ENCODE measurements at places on chromosomes 3 and 15. TPM values are rescaled to one million over a fixed set of nuclear protein-coding genes. Genes with fewer than 3 reads are reported as not detected.

DNA sequence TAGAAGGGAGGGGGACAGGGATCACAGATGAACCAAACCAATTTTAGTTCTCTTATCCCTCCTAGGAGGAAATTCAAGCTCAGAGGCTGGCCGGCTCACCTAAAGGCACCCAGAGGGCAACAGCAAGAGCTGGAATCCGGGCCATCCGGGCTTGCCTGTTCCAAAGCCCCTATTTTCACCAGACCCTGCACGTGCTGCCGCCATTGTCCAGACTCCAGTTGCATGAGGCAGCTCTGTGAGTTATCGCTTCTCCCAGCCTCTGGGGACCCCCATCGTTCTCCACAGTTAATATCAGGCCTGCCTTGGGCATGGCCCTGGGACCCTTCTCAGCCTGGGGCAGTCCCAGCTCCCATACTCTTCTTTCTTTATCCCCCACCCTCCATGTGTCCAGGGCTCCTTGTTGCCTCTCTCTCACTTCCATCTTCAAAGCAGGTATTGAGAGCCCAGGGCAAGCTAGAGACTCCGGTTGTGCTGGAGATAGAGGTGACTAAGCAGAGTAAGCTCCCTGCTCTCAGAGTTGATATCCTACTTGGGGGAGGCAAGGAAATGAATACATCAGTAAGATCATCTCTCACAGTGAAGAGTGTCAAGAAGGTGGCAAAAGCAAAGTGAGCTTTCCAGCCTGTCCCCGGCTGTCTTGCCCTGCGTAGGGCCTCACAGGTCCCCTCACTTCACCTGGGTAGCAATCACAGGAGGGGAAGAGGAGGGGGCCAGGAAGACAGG, 322.8 kb downstream of the UACA start:
- DNase-seq: no peak

SCN11A gene
- total RNA-seq: 0.05 TPM

DNA sequence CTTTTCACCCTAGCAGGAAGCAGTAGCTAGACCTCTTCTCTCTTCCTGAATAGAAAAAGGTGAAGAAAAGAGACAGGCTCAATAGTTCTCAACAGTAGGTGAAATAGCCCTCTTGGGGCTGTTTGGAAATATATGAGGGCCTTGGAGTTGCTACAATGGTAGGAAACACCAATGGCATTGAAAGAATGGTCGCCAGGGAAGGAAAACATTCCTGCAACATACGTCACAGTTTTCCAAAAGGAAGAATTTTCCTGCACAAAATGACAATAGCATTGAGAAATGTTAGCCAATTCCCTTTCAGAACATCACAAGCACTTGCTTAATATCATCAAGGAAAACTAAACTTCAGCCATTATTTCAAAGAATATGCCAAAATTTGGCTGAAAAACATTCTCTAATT, 484.5 kb downstream of the IGSF11 start:
- no peak for DNase-seq

DNA sequence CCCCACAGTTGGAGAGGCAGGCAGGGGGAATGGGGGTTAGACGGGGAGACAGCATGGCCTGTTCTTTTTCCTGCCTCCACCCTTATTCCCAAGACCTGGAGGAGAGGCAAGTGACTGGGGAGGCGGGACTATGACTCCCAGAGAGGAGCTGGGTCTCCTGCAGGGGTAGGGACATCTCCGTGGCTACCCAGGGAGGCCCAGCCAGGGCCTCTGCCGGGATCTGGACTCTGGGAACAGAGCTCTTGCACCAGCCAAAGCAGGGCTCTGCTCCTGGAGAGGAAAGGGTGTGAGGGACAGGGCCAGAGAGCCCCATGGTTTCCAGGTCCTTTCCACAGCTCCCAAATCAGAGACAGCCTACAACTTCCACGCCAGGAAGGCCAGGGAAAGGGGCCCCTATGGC, 22.8 kb downstream of the CFAP100 start:
- no peak for DNase-seq

DNA sequence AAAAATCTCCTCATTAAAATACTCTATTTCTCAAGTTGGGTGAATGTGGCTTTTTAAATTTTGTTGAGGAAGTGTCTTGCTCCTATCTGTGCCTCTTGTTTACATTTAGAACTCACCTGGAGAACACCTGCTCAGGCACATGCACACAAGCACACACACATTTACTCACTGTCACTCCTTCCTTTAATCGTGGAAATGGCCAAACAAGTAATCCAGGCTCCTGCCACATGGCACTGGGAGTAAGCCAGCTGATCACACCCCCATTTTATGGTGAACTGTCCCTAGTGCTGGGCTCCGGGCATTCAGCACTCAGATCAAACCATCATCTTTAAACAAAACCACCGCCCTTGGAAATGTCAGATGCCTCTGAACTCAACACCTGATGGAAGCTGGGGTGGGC, 204.7 kb upstream of the BHLHE40 start:
- no peak for DNase-seq

DNA sequence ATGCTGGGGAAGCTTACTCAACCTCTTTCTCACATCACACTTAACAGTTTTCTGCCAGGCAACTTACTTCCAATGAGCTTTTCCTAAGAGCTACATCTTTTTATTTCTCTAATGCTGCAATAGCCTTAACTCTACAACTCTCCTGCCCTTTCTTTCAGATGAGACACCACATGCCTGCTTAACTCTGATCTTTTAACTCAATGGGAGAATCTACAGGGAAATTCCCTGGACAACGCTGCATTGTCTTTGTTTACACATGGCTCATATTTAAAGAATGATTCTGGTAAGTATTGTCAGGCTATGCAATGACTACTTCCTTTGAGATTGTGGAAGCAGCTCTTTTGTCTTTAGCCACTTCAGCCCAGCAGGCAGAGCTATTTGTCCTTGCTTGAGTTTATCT, 353.1 kb upstream of the BCHE start:
- DNase-seq: no peak

GP9 gene
- total RNA-seq: not detected

DNA sequence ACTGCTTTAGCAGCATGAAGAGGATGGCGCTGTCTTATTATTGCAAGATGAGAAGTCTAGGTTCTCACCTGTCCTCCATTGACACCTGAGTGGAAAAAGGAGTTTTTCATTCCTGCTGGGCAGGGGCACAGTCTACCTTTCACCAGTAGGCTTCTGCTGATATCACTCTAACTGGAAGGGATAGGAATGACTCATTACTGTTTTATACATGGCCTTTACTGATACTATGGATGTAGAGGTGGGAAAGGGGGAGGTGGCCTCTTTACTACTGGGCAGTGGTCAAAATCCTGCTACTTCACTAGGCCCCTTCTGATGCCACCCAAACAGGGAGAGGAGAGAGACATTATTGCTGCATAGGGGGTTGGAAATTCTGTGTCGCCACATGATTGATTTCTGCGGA, 97.8 kb downstream of the BBX start:
- no peak for DNase-seq

LRRC2 gene
- total RNA-seq: 114 TPM

GRCh38 chr15:99436542-99437314, 129.1 kb upstream of the MEF2A start:
- DNase-seq: no peak

- DNase-seq: no peak
These were observed 195.8 kb downstream of the ZMAT3 start for GRCh38 chr3:178875836-178876235.

- no peak for DNase-seq
These were observed 162.9 kb downstream of the TIGIT start for GRCh38 chr3:114456742-114457141.

MYRIP gene
- total RNA-seq: 1.5 TPM

DNA sequence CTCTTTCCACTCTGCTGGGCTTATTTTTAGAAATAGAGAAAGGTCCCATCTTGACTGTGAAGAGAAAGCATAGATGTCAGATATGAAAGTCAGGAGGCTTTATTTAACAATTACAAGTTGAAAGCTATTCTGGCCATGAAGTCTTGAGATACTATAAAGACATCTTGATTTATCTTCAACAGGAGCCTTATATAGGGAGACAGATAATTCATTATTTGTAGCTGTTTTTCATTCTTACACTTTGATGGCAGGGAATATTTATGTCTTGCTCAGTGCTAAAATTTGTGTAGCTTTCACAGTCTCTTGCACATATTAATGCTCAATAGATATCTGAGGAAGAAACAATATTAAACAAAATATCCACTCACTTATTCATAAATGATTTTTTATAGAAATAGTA, 248.8 kb downstream of the C3orf38 start:
- DNase-seq: no peak

GRCh38 chr3:113912552-113913236, 35.1 kb upstream of the ZDHHC23 start:
- no peak for DNase-seq

DNA sequence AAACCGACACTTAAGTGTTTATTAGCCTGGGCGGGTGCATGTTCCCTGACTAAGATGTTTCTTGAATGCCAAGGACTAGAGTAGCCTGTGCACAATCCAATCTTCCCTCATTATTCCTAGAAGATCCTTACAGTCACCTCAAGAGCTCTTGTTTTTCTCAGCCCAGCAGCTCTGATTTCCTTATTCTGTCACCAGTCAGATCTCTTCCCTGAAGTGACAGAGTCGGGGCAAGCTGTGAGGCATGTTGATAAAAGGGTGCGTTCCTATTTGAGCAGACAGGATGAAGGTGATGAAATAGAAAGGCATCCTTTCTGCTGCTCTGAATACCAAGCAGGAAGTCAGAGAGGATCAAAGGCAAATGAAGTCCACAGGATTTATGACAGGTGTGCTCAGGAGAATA, 125.6 kb upstream of the MCTP2 start:
- no peak for DNase-seq

DNA sequence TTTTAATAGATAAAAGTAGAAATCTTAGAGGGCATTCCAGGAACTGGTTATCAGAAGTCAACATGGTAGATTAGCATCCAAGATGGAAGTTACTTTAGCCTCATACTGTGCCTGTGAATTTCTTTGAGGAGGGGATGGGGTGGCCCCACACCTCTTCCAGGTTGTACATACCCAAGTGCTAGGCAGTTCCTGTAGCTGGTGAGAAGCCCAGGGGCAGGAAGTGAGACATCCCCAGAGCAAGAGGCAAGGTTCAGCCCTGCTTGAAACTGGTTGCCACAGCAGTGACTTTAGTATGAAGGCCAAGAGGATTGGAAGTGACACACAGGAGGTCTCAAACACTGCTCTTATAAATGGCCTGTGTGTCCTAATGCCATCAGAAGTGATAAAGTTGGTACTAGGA, 11.9 kb downstream of the GTPBP8 start:
- DNase-seq: no peak

GRCh38 chr15:58322253-58322652, 109.5 kb upstream of the LIPC start:
- DNase-seq: no peak

TGM5 gene
- total RNA-seq: not detected

DNA sequence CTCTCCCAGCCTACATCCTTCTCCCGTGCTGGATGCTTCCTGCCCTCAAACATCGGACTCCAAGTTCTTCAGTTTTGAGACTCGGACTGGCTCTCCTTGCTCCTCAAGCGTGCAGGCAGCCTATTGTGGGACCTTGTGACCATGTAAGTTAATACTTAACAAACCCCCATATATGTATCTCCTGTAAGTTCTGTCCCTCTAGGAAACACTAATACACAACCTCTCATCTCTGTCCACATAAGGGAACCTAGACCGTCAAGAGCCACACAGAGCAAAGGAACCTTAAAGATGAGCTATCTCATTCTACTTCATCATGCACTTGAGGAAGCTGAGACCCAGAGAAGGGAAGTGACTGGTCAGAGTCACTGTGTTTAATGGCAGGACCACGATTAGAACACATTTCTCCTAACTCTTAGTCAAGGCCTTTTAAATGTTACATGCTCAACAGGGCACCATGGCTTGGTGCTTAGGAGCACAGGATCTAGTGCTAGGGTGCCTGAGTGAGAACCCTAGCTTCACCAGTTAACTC, 50.3 kb downstream of the NPTN start:
- DNase-seq: no peak

IGF1R gene
- 37.2 TPM for total RNA-seq

PAQR9 gene
- total RNA-seq: 15.3 TPM

GRCh38 chr15:73052653-73053397, 562 bp downstream of the NEO1 start:
- DNase-seq: peak; percentile 29

GRCh38 chr3:176840641-176841286, 356.5 kb downstream of the TBL1XR1 start:
- no peak for DNase-seq

- no peak for DNase-seq
These were observed 951 bp downstream of the TARS3 start for GRCh38 chr15:101723171-101723873.

CATSPER2 gene
- 1.2 TPM for total RNA-seq

MST1R gene
- 1.7 TPM for total RNA-seq

- no peak for DNase-seq
These were observed 300.1 kb upstream of the LYSMD4 start for GRCh38 chr15:100033140-100033857.

STAB1 gene
- 67.2 TPM for total RNA-seq

ZBTB20 gene
- total RNA-seq: 62.0 TPM

GRCh38 chr3:105387122-105387751, 20.5 kb downstream of the ALCAM start:
- no peak for DNase-seq

MTFMT gene
- 18.6 TPM for total RNA-seq

GRCh38 chr3:143783851-143784370, 64.4 kb downstream of the SLC9A9 start:
- DNase-seq: no peak

DNA sequence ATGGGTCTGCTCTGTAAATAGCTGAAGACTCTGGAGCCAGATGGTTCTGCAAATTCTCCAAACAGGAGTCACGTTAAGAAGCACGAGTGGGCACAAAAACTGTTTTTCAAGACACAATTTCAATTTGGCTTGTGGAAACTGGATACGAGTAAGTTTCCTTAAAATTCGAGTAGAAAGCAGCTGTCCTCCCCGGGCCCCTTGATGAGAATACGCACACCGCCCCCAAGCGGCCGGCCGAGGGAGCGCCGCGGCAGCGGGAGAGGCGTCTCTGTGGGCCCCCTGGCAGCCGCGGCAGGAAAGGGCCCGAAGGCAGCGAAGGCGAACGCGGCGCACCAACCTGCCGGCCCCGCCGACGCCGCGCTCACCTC, 778 bp upstream of the THBS1 start:
- DNase-seq: peak; percentile 93

NEK4 gene
- total RNA-seq: 17.7 TPM

DNA sequence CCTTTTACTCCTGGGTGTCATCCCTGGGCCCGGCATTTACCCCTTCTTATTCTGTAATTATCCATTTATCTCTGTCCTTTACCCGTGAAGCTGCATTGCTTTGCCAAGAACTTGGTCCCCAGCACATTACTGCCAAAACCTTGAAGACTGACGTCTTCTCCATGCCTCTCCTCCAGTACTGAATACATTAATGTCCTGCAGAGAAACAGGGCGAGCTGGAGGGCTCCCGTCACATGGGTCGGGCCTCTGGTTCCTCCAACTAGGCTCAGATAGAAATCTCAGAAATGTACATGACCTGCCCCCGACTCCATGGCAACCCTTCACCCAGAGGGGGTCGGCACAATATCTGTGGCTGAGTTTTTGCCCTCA, 445 bp downstream of the EFCAB12 start:
- no peak for DNase-seq

FANCD2OS gene
- not detected for total RNA-seq

FBXW12 gene
- not detected for total RNA-seq

TAGLN3 gene
- 0.74 TPM for total RNA-seq
